Tibial artery (tissue), 4 donors: ENCODE measurements at places on chromosomes 16 and 17.
A peak's percentile ranks its signal among the peaks of the same experiment; 100 is the strongest.

- DNase-seq, result no peak
These were observed 2.2 kb upstream of the NUTF2 start for GRCh38 chr16:67844497-67844896.

DNA sequence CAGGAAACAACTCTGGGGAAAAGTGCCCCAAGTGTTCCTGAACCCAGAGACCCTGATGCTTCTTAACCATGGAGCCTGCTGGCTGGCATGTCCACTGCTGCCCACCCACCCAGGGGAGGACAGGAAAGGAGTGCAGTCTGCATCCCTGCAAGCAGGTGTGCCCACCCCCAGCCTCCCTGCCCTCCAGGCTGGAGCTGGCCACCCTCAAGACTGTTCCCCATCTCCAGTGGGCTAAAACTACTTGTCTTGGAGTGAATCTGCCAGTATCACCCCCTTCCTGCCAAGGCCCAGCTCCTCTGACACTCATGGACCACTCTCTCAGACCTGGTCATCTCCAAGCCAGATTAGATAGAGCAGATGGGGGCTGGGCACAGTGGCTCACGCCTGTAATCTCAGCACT, 29.8 kb downstream of the ARHGAP27 start:
- DNase-seq, result no peak

DNA sequence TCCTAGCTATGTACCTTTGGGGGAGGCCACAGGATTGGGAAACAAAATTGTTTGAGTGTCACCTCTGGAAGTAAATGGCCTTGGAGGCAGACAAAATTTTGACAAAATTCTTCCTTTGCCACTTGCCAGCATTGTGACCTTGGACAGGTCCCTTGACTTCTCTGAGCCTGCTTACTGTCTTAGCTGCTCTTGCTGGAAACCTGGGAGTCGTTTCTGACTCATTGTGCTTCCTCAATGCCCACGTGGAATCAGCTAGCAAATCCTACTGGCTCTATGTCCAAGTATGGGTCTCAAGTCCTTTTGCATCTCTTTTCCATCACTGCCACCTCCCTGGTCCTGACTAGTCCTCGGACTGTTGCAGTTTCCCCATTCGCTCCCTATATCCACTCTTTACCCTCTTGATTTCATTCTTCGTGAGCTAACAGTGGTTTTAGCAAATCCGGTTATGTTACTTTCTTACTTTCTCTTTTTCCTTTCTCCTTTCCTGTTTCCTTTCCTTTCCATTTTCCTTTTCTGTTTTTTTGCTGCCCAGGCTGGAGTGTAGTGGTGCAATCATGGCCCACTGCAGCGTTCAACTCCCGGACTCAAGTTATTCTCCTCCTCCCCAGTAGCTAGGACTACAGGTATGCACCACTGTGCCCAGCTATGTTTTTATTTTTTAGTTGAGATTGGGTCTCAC, 68.1 kb upstream of the LGALS9 start:
- no peak for DNase-seq

DNA sequence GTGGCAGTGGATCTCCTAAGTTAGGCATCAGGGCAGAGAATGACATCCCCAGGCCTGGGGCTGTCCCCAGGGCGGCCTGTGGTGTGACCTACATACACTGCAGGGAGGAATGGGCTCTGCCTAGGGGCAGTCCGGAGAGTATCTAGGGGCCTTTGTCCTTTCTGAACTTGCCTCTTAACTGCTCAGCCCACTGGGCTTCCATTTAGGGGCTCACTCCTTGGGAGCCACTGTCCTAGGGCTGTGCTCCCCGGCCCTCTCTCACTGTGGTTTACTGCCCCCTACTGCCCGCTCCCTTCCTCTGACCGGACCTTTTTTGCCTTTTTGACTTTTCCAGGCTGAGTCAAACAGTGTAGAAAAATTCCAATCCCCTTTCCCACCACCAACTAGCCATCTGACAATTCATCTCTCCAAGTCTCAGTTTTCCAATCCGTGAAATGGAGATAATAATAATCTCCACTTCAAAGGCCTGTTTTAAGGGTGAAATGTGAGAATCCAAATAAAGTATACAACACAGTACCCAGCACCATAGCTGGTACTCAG, 66.8 kb downstream of the DNAH3 start:
- peak; percentile 60 for DNase-seq

DNA sequence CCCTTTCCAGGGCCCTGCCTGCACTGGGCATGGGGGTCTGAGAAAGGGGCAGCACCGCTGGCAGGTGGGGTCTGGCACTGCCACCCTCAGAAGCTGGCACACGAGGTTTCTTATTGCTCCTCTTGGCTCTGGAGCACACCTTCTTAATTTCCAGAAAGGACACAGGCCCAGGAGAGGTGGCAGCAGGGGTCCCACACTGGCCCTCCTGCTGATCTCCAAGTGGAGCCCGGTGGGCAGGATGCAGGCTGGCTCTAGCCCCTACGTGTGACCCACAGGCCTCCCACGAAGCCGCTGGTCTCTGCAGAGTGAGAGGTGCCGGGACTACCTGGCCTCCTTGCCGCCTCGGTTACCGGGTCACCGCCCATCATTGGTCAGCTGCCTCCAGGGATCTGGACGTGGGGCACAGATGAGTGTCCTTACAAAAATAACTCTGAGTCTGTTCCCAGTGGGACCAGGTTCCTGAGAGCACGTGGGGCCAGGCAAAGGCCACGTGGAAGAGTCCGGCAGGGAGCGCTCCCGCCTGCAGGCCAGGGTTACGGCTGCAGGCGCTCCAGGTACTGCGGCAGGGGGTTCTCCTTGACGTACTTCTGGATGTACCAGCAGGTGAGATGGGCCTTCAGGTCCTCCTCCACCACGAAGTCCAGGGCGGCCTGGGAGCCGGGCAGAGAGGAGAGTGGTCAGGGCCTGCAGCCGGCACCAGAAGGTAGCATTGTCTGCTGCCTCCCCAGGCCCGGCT, 10.3 kb downstream of the NATD1 start:
- DNase-seq, result no peak

DNA sequence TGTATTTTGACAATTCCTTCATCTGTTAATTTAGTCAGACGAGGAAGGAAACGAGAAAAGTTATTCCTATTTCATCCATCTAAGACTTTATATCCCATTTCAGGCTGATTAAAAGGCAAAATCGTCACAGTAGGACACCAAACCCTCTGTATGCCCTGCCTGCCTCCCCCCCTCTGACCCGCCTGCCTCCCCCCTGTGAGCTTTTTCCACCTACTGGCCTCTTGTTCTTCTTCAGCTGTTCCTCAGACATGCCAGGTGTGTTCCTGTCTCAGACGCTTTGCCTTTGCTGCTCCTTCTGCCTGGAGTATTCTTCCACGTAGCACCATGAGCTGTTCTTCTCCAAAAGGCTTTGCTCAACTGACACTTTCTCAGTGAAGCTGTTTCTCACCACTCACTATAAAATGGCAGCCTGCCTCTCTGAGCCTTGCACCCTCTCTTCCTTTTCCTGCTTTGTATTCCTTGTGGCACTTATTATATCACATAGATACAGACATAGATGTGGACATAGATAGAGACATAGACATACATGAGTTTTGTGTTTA, 723.4 kb downstream of the MAF start:
- no peak for DNase-seq

- DNase-seq, result no peak
These were observed 1.2 kb downstream of the CBX2 start for GRCh38 chr17:79779084-79779529.

DNA sequence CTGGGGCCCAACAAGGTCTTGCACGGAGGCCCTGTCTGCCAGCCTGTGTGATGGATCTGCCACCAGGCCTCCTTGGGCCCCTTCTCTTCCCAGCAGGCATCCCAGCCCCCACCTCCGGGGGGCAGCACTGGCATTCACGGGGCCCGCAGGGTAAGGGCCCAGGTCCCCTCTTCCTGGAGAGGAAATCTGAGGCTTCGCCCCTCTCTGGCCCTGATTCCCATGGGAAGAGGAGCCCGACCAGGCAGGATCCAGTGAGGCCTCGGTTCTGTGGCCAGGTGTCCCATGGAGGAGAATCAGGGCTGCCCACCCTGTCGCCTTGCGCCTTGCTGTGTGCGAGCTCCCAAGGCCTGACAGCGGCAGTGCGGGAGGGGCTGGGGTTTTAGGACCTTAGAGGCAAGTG, 48.4 kb downstream of the PDPK1 start:
- DNase-seq, result no peak

DNA sequence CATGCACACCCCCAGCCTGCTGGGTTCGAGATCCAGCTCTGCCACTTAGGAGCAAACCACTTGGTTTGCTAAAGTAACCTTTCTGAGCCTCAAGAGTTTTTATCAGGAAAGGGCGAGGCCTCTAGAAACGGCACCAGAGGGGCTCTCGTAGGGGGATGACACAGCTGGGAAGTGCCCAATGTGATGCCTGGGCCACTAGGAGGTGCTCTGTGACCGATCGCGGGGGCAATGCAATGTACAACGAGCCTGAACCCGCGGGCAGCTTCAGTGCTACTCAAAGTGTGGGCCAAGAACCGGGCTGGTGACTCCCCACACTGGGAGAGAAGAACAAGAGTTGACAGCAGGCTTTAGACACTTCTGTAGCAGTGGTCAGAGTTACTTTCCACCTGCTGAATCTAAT, 9.4 kb downstream of the C16orf89 start:
- no peak for DNase-seq

- DNase-seq, result no peak
These were observed 202.6 kb downstream of the PARN start for GRCh38 chr16:14427371-14427948.

DNA sequence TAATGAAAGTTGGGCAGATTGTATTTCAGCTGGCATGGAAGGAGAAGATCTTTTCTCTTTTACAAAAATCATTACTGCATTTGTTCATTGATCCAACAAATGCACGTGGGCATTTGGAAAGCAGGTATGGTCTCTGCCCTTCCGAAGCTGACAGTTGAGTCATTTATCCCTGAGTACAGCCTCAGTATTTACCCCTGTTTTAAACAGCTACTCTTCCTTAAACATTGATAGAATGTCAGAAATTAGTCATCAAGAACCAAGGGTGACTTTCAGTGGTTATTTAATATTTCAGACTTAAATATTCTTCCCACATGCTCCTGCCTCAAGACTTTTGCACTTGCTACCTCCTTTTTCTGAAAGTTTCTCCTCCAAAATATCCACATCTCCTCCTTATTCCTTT, 226.7 kb upstream of the HSBP1 start:
- no peak for DNase-seq

DNA sequence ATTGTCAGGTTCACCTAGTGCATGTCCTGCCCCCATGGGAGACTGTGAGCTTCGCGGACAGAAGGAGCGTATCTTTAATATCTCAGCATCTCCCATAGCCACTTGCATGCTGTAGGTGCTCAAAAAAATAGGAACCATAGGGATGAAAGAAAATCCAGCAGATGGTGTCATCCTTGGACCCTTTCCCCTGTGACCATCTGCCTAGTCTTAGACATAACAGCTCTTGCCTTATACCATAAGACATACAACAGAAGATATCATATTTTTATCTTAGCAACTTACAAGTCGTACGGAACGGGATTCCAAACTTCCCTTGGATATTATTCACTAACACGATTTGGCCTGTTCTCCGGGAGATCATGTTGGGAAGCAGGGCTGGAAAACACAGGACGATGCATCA, 14.5 kb downstream of the DHRS7C start:
- DNase-seq, result no peak

DNA sequence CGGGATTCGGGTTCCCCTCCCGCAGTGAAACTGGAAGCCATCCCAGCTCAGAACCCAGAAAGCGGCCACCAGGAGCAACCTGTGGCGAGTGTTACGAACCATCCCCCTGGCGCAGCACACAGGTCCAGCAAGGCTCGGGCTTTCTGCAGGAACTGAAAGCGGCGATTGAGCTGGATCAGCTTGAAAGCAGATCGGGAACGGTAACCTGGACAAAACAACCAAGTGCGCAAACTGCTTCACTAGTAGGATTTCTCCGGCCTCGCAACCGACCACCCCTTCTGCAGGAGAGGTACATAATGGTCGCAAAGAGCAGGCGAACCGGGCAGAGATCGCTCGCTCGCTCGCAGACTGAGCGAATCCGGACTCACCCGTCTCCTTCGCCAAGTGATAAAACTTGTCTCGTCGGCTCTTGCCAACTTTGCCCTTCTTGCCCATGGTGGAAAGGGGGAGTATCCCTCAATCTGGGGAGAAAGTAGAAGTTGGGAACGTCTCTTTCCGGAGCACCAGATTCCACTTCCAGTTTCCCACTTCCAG, 696 bp upstream of the PSMC5 start:
- DNase-seq, result no peak

GRCh38 chr16:19294156-19294649, 8.7 kb downstream of the CLEC19A start:
- peak; percentile 81 for DNase-seq

DNA sequence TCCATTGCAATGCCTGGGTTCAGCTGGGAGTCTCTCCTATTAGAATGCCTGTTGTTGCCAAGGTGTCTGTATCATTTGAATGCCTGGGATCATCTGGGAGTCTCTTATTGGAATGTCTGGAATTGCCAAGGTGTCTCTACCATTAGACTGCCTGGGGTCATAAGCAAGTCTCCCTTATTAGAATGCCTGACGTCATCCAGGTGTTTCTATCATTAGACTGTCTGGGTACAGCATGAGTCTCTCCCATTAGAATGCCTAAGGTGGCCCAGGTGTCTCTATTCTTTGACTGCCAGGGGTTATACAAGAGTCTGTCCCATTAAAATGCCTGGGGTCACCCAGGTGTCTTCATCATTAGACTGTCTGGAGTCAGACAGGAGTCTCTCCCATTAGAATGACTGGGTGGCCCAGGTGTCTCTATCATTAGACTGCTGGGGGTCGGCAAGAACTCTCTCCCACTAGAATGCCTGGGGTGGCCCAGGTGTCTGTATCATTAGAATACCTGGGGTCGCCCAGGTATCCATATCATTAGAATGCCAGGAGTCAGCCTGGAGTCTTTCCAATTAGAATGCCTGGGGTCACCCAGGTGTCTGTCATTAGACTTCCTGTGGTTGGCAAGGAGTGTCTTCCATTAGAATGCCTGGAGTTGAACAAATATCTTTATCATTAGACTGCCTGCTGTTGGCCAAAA, 2274.0 kb downstream of the TP53TG3F start:
- no peak for DNase-seq

- no peak for DNase-seq
These were observed 21.4 kb downstream of the ENPP7 start for GRCh38 chr17:79752175-79752574.
